ENCODE measurements at places on chromosomes 1 and 21. TPM values are rescaled to one million over a fixed set of nuclear protein-coding genes. Genes with fewer than 3 reads are reported as not detected.

APOBEC4 gene
- not detected for total RNA-seq

HES3 gene
- not detected for total RNA-seq

NEXN gene
- 429 TPM for total RNA-seq

COX20 gene
- total RNA-seq: 61.6 TPM

TGFB2 gene
- 21.2 TPM for total RNA-seq

GUCA2A gene
- not detected for total RNA-seq

ECM1 gene
- total RNA-seq: 12.8 TPM

All from heart right ventricle (tissue), 16 donors.